Stimulated activated CD8-positive, alpha-beta memory T cell treated with anti-CD3 and anti-CD28 coated beads, Interleukin-7, amount 100 ng/mL, for 1 hour (primary cell): ENCODE measurements at places on chromosomes 16 and 17.

DNA sequence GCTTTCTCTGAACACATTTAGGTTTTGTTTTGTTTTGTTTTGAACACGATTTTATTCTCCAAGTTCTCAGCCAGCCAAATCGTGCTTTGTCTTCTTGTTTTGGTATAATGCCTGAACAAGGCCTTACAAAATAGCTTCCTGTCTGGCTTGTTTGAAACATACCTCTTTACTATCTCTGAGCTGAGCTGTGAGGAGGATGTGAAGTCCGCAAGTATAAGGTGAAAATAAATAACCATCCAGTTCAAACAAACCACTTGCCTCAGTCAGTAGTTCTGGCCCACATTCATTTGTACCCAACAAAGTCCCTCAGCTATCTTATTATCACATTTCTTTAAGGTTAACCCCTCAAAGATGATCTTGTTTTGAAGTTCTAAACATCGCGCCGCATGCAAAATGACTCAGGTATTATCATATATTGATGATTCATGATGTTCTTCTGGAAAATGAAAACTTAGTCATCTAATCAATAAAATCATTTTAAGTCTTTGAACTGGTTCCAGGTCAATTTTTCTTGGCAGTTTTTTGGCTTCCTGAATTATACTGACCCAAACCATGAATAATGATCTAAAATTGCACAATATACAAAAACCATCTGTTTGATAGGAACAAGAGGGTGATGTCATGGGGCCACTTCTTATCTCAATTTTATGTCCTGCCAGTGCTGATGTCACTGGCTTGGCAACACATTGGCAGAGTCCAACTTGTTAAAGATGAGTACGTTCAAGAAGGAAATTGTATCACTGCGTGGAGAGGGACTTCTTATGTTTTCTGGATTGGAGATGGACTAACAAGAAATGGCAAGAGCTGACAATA, 694.3 kb downstream of the KCNJ2 start:
- no peak for DNase-seq

DNA sequence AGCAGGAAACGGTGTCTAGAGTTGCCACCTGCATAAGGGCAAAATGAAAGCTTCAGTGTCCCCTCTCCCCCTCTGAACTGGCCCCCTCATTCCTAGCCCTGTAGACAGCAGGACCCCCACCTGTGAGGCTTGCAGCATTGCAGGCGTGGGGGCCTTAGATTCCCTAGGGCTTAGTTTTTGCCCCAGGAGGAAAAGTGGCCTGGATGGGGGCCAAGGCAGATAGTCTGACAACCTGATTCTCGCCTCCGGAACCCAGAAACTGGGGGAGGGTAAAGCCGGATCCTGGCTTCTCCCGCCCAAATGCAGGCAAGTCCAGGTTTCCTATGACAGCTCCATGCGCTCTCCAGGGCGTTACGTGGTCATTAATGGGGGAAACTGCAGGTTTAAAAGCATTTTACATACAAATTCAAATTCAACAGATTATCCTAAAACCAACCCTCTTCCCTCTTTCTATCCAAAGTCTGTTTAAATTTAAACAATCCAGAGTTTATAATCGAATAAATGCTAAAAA, 678 bp upstream of the HOXB6 start:
- DNase-seq: no peak

- DNase-seq: no peak
These were observed 41.8 kb downstream of the MYO18A start for GRCh38 chr17:29138184-29138955.

DNA sequence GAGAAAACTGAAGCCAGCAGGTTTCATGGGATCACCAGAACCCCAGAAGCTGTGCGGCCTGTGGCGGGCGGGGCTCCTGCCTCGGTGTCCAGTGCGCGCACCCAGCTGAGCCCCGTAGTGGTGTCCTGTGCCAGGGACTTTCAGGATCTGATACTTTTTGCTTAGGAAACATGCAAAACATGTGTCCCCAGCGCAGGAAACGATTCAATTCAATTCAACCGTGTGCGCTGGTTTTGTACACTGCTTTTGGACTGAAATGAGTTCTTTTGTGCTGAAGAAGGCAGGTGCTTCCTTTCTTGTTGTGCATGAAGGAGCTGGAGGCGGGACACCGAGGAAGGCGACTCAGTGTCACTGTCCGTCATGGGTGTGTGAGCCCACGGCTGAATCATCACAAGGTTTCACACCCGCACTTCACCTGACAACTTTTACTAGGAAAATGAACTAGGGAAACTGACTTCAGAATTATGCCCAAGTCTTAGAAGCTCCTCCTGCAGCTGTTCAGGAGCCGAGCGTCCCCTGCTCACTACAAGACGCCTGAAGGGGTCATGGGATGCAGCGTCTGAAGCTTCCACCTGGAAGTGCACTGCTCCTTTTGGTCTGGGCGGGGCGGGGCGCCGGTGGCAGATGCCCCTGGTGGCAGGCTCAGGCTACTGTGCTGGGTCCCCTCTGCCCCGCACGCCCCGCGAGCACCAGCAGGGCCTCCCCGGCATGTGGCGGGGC, 31.4 kb upstream of the ZNF750 start:
- no peak for DNase-seq
